ENCODE measurements at places on chromosomes 3 and 15.

GRCh38 chr3:160577093-160577492, 11.7 kb upstream of the KPNA4 start:
- no peak for DNase-seq

DNA sequence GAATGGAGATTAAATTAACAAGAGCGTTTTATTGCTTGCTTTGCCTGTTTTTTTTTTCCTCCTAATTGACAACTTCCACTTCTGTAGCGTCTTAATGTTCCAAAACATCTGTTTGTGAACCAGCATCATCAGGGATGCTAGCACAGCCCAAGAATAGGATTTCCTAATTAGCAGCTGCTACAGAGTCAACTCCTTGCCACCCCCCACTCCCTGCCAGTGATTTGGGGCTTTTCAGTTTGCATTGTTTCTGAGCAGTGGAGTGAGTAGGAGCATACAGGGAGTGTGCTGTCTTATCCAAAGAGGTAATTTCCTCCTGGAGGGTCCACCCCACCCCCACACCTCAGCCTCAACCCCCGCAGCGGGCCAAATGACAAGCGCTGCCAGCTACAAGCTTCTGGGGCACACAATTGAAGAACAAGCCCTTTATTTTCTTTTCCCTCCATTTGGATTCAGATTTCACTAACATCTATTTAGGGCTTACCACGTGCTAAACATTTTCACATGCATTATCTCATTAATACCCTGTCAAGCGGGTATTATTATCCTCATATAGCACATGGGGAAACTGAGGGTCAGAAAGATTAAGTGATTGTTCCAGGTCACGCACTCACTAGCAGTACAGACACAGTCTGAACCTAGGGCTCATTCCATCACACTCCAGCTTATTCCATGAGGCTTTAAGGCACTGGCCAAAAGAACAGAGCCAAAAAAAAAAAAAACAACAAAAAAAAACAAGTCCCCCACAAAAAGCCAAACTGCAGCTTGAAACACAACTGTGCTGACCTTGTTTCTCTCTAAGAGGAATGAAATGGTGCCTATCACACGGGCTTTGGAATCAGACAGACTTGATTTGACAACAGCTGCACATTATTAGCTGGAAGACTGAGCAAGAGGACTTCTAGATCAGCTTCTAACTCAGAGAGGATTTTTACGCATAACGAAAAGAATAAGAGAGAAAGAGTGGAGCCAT, 16.4 kb downstream of the HEG1 start:
- no peak for DNase-seq

- no peak for DNase-seq
Measured at GRCh38 chr3:159987291-159987711, 1.3 kb upstream of the IL12A start.

- no peak for DNase-seq
Measured at GRCh38 chr3:112335434-112335781, 2.5 kb downstream of the CD200 start.

- no peak for DNase-seq
Measured at GRCh38 chr3:131535131-131535530, 32.4 kb upstream of the MRPL3 start.

DNA sequence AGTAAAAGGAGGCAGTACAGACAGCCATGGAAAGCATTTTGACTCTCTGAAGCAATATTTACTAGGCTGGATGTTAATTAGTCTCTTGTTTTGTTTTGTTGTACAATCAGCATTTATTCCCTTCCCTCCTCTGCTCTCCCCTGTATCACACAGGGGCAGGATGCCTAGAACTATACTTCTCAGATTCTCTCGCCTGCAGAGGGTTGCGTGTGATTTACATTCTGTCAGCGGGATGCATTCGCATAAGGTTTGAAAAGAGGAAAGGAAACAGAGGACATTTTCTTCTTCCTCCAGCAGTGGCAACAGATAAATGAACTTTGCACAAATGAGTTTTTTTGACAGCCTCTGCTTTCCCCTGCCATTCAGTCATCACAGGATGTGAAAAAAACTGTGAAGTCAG, 188.3 kb downstream of the RSL24D1 start:
- no peak for DNase-seq

DNA sequence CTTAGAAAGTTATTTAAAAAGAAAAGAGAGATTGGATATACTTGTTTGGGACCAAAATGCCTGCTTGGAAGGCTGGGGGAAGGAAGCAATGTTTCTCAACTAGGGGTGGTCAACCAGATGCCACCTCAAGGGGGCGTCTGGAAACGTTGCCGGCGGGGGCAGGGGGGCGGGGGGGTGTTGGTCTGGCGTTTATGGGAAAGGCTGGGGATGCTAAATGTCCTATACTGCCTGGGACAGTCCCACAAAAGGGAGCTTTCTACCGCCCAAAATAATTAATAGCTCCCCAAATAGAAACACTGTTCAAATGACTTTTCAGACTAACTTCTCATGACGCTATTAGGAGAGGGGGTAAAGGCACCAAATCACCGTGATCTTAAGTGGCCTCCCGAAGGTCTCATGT, 2.2 kb downstream of the POLG start:
- DNase-seq: no peak

DNA sequence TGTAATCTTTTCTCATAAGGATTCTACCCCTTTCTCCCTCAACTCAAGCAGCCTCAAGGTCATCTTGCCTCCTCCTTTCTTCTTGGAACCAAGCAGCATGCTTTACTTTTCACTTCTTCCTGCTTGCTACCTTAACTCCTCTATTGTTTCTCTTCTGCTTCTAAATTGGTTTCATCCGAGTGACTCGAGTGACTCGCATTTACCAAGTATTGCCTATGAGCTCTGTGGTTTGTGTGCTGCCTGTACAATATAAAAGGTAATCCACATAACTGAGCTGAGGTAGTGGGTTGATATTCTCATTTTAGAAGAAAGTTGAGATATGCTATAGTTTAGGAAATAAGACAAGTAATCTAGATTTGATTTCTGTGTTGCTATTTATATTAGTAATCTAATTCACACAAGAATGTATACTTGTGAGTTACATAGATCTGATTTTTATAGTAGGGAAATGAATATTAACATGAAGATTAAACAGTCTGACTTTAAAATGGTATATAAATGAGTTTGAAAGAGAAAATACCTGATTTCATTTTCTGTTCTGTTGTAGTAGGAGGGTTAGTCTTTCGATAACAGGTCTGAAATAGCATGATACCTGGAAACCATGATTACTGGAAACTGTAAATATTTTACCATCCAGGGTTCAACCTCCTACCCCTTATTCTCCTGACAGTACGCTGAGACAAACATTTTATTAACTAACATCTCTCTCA, 5.5 kb downstream of the HHLA2 start:
- DNase-seq: no peak

DNA sequence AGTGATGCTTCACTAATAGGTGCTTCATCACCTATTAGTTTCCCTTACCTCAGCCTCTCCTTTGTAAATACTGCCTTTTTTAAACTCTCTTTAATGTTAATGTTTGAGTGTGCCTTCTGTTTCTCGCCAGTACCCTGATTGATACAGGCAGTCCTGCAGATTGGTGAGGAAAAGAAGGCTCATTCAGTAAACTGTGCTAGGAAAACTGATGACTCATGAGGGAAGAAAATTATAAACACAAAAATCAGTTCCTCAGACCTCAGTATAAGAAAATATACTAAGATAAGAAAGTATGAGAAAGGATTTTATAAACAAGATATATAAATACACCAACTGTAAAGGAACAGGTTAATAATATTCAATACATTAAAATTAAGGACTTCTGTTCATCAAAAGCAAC, 54.8 kb upstream of the OXTR start:
- no peak for DNase-seq

GRCh38 chr3:128504533-128504915, 11.5 kb upstream of the GATA2 start:
- DNase-seq: no peak

DNA sequence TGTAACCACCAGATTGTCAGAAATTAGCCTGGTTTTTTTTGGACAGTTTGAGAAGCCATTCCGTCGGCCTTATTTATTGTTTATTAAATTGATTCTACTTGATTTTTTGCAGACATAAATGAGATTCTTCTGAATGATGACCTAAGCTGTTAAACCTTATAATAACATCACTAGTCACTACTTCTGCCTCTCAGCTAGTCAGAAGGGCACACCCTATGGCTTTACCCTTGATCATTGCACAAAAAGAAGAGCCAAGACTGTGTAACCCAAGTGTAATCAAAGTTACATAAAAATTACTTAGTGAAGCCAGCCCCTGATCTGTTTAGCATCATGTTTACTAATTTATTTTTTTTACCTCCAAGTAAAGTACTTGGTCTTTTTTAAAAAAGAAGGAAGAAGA, 64.3 kb downstream of the CHL1 start:
- DNase-seq: no peak

- no peak for DNase-seq
Measured at GRCh38 chr3:28089527-28089897, 151.9 kb upstream of the CMC1 start.

DNA sequence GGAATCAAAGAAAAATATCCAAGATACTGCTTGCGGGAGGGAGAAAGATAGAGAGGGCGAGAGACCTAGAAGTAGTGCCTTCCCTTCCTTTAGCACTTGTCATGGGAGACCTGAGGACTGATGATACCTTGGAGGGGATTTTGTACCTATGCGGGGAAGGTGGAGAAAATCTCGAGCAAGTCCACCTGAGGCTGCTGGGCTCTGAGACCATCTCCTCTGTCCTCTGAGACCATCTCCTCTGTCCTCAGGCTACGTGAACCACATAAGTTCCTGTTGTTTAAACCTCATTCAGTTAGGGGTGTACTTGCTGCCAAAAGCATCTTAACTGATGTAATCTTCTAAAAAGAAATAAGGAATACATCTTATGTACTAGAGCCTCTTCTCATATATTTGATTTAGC, 164.9 kb downstream of the NR2F2 start:
- no peak for DNase-seq

DNA sequence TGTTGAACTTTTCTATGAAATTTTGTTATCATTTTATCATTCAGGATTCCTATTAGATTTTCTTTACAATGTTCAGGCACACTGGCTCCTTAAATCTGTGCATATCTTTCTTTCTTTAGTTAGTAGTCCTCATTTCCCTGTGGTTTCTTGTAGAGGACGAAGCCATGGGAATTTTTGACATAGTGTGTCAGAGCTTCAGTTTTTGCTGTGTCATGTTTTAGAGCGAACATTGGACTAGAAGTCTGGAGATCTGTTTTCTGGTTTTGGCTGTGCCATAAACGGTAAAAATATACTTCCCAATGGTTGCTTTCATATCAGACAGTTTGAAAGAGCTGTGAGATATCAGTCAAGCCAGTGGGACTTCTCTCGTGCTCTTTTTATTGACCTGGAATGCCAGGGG, 105.2 kb downstream of the CHCHD4 start:
- DNase-seq: no peak

- no peak for DNase-seq
Measured at GRCh38 chr3:51992017-51992682, 3.5 kb downstream of the RPL29 start.

DNA sequence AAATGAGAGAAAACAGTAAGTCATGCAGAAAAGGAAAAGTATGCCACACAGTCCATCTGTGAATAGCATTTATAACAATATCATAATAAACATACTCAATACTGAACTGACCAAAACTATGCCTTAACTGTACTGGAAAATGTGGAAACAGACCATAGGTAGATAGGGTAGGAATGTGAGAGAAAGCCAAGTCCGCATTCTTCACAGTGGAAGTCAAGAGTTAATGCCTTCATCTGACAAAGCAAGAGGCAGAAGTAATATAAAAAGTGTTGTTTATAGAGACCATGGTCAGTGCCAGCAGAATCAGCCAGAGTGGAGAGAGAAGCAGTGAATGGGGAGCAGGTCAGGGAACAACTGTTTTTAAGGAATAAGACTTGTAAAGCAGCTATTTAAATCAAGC, 52.3 kb downstream of the KBTBD12 start:
- no peak for DNase-seq

DNA sequence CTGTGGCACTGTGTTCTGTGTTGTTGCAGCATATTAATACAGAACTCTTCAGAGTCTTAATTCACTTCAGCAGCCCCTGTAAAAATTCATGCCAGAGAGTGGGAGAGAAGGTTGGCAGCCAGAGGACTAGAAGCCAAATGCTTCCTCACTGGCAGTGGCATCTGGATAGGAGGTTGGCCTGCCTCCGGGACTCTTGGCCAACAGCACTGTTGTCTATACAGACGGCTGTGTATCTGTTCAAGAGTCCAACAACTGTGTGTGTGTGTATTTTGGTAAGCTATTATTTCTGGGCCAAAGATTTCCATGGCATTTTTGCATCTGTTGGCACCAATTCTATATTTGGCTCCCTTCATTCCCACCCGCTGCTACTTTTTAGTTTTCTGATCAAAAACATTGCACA, 156.0 kb upstream of the SOX2 start:
- DNase-seq: no peak

- no peak for DNase-seq
Measured at GRCh38 chr3:156661155-156661554, 13.2 kb upstream of the TIPARP start.

DNA sequence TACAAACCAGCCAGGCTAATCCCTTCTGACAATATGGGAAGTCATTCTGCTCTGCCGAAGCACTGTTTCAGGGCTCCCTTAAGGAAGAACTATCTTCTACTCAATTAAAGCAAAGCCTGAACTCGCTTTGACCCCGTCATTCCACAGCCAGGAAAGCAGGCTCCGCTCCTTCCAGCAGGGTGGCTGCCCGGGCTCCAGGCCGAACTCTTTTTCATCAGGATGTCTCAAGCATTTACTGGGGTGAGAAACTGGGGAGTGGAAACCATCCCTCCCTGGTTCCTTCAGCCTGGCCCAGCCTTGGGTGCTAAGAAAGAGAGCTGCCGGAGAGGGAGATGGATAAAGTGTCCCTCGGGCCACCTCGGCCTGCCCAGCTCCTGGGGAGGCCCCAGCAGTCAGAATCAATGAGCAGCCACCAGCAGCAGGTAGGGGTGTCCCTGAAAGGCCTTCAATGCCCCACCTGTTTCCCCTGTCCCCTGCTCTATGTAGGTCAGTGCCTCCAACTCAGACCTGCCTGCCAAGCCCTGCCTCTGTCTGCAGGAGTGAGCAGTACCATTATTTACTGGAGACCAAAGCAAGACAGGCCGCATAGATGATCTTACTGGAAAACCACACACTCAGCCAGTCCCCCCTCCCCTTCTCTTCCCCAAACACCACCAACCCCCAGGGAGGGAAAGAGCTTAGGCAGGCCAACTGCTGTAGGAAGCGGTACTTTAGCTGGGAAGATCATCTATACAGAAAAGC, 225.6 kb upstream of the TLE3 start:
- no peak for DNase-seq

DNA sequence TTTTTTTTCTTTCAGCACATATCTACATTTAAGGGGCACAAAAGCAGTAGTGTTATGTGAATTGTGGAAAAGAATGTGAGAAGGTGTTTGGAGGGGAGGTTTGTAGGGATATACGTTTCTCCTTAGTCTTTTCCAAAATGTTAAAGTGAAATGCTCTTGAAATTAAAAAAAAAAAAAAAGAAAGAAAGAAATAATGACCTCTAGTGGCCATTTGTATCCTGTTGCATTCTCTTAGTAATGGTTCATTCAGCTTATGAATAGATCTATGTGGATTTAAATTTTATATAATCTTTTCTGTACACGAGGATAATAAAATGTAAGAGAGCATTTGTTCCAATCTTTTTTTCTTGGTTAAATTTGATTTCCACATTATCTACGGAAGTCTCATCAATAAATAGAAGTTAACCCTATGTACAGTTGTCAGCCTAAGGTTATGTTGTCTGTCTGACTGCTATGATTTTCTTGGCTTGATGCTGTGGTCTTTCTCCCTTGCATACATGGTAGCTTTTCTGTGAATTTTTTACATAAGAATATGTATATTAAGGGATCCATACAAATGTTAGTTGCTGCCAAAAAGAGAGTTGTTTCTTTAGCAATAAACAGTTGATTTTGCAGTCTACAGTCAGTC, 1.7 kb downstream of the P2RY13 start:
- no peak for DNase-seq
